ENCODE measurements at places on chromosomes 16 and 17.

DNA sequence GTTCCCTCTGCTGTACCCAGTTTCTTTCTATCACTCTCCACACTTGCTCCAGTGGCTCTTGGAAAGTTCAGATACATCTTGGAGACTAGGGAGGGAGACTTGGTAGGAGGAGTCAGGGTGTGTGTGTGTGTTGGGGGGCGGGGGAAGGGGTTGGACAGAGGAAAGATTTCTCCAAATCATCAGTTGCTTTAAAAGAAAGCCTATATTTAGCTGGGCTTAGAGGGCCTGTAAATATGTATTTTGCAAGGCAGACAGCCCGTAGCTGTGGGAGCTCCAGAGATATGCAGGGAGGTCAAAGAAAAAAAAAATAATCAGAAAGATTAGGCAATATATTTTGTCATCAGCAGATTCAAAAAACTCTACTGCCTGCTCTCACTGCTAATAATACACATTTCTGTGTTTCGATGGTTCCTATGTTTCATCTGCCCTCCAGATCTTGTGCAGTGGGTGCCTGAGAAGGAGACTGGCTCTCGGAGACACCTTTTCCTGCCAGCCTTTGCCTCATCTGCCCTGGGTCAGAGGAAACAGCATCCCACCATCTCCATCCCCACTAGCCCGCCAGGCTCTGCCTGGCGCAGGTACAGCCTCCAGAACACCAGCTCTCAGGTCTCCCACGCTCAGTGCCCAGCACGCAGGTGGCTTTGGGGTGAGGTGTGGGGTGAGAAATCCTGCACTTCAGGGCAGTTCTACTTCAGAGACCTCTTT is 4.8 kb upstream of the PPP1R9B start:
- no peak for DNase-seq

DNA sequence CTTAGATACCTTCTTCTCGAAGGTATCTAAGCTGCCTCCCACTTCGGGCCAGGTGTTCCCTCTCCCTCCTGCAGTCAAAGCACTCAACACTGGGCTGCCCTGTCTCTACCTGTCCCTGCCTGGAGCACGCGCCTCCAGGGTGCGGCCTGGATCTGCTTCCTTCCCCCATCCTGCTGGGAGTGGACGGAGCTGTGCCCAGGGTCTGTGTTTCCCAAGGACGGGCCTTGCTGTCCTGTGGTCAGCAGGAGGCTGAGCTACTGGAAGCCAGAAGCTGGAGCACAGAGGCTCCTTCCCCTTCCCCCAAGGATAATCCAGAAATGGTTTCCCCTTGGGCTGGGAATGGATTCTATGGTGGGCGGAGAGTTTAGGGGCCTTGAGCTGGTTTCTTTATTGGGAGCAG is 16.7 kb downstream of the LLGL2 start:
- no peak for DNase-seq

DNA sequence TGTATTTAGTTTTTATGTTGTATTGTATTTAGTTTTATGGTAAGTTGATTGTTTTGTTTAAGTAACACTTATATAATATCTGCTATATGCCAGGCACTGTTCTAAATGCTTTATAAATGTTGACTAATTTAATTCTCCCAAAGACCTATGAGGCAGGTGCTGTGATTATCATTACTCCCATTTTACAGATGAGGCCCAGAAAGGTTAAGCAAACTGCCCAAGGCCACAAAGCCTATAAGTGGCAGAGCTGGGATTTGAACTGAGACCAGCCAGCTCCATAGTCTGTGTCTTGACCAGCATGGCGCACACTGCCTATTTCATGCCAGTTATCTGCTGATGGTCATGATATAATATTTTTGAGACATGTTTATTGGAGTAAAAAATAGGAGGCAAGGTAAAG is 24.0 kb downstream of the IL21R start:
- no peak for DNase-seq

DNA sequence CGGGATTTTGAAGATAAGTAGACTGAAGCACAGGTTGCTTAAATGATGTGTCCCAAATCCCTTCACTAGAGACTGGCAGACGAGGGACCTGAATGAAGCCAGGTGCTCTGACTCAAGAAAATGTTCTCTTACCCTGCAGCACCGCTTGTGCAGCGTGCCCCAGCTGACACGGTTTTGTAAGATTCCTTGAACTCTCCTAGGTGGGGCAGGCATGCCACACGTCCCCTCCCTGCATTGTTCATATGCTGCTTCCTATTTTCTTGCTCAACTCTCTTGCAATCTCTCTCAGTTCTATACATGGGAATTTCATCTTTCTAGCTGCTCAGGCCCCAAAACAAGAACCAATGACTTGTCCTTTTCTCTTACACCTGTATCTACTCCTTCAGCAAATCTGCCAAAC is 22.1 kb upstream of the HNF1B start:
- DNase-seq, result no peak

DNA sequence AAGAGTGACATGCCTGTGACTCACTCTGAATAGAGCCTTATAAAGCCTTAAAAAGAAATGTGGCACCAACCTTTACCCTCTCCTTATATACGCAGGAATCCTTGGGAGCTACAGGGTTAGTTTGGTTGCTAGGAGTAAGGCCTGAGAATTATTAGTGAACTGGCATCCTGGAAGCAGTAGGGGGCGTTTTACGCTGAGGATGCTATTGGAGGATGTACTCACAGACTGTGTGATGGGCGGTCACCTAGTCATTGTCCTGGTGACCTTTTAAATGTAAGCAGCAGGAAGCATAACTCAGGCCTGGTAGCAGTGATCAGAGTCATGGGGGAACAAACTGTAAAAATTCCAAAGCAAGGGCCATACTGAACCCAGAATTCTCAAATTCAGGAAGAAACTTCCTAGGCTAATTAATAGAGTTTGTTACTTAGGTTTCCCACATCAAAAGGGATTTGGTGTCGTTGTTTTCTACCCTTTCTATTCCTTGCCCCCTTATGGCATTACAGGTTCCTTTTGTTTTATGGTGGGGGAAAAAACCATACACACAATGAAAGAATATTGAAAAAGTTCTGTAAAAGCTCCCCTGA is 153.8 kb downstream of the SNX11 start:
- DNase-seq, result no peak

DNA sequence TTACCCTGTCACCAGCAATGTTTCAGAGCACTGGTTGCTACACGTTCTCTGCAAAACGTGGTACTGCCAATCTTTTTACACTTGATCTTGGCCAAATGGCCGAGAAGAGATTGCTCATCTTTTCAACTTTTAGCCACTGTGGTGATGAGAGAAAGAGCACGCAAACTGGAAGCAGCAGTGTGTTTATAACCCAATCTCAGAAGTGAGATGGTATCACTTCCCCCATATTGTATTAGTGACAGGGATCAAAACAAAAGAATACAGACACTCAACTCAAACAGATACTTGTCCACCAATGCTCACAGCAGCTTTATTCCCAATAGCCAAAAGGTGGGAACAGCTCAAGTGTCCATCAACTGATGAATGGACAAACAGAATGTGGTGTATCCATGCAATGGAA is 72.1 kb upstream of the FA2H start:
- no peak for DNase-seq

DNA sequence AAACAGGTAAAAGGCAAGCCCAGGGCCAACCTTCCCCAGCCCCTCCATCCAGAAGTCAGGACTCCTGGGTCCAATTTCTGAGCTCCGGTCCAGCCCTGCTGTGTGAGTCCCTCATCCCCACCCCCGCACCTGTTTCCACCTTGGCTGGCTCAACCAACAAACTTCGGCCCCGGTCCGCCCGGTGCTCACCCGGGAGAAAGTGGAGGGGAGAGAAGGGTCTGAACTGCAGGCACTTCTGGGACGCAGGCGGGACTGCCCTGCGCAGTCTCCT is 541 bp downstream of the RHBDF2 start:
- no peak for DNase-seq

- DNase-seq, result no peak
Measured at GRCh38 chr17:82282239-82283207, 9.0 kb upstream of the CSNK1D start.
